ENCODE measurements at places on chromosomes 2 and 18. TPM values are rescaled to one million over a fixed set of nuclear protein-coding genes. Genes with fewer than 3 reads are reported as not detected.
A peak's percentile ranks its signal among the peaks of the same experiment; 100 is the strongest.

The GPBAR1 gene
- 0.25 TPM for total RNA-seq

DNA sequence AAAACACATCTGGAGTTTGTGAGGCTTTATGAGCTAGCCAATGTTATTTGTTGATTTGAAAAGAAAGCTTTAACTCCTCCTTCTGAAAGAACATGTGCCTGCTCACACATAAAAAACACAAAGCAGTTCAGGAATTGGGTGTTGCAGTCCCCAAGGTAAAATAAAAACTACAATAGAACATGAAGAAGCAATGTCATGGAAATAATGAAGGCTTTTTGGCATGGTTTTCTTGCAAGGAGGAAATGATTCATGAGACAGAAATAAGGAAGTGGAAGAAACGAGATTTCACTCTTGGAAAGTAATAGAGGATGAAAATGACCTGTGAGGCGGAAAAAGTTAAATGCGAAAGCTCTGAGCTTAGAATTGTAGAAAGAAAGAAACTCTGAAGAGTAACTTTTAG is 81.1 kb downstream of the TRIB2 start:
- DNase-seq = no peak

GRCh38 chr2:54572262-54572635 is 116.1 kb downstream of the SPTBN1 start:
- DNase-seq = no peak

- DNase-seq = no peak
Observed at GRCh38 chr2:133140620-133141019, 427.6 kb downstream of the NCKAP5 start.

The AGXT gene
- 1.3 TPM for total RNA-seq

GRCh38 chr2:45439788-45440773 is 171.0 kb downstream of the SRBD1 start:
- DNase-seq = peak; percentile 50

The POTEJ gene
- not detected for total RNA-seq

DNA sequence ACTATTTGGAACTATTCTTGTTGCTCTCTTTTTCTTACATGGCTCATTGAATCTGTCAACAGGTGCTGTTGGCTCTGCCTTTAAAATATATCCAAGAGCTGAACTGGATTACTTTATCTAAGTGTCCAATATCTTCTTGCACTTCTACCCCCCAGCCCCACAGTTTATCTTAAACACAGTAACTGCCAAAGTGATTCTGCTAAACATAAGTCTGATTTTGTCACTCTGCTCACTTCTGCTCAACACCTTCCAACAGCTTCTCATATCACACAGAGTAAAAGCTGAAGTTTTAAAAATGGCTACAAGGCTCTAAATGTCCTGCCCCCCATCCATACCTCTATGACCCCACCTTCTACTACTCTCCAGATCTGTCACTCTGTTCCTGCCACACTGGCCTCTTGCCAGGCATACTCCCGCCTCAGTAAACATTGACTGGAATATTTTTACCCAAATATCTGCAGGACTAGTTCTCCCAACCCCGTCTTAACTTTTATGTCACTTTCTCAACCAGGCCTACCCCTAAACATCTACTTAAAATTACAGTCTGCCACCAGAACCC is 130.7 kb downstream of the CCDC148 start:
- DNase-seq = no peak

GRCh38 chr2:100924122-100924519 is 78.0 kb upstream of the RPL31 start:
- DNase-seq = no peak

DNA sequence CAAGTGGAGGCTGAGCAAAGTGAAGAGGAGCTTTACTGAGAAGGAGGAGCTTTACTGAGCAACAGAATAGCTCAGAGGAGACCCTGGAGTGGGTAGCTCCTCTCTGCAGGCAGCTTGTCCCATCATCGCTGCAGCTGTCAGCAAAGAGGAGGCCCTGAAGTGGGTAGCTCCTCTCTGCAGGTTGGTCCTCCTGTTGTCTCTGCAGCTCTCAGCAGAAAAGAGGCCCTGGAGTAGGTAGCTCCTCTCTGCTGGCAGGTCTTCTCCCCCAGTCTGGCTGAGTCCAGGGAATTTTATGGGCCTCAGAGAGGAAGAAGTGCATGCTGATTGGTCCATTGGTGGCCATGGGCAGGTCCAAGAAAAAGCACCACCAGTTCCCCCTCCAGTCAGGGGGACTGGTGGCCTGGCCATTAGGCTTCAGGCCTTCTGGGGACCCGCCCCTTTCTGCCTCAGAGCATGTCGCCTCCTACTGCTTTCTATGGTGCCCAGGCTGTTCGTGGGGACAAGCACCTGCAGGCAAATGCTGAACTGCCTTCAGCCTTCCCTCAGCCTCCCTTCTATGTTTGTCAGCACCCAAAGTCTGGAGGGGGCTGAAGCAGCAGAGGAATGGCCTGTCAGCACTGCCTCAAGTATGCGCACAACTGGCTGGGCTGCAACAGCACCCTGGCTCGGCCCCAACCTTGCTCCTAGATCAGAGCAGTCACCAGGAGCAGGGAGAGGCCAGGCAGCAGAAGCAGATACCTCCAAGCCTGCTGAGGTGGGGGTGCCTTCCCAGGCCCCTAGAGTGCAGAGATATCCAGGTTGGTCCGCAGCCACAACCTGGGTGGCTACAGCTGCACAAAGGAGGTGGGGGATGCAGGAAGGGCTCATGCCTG is 5.9 kb downstream of the ZSCAN30 start:
- DNase-seq = no peak

DNA sequence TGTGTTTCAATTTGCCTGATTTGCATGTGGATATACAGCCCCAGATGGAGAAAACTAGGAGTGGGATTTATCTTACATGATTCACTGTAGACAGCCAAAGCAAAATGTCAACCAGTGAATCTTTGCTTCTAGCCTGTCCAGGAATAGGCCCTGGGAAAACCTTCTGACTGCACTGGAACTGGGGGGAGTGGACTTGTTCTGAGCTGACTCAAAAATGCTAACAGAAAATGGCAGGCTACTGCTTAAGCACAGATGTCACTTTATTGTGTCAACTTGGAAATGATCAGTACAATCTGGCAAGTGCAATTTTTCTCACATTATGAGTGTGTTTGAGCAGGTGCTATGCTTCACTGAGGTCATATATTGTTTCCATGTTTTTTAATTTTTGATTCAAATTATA is 593.7 kb downstream of the NRXN1 start:
- no peak for DNase-seq

The BMP10 gene
- total RNA-seq = 0.08 TPM

The TPO gene
- not detected for total RNA-seq

The SALL3 gene
- total RNA-seq = not detected

DNA sequence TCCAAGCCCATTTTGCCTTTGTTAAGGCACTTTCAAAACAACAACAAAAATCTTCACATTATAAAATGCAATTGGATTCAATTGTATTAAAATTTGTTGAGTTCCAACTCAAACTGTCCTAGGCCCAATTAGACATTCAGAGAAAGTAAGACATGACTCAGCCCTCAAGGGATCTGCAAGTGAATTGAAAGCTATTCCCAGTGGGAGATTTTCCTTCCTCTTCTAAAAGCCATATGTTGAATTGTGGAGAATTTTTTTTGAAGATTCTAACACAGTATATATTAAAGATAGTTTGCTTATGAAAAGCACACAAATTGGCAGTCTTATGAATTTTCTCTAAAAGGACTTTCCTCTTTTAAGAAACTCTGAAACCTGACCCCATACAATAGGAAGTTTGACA is 268.0 kb upstream of the PARD3B start:
- DNase-seq = no peak

GRCh38 chr2:109670556-109671411 is 56.6 kb downstream of the SOWAHC start:
- DNase-seq = no peak

The SGPP2 gene
- total RNA-seq = not detected

DNA sequence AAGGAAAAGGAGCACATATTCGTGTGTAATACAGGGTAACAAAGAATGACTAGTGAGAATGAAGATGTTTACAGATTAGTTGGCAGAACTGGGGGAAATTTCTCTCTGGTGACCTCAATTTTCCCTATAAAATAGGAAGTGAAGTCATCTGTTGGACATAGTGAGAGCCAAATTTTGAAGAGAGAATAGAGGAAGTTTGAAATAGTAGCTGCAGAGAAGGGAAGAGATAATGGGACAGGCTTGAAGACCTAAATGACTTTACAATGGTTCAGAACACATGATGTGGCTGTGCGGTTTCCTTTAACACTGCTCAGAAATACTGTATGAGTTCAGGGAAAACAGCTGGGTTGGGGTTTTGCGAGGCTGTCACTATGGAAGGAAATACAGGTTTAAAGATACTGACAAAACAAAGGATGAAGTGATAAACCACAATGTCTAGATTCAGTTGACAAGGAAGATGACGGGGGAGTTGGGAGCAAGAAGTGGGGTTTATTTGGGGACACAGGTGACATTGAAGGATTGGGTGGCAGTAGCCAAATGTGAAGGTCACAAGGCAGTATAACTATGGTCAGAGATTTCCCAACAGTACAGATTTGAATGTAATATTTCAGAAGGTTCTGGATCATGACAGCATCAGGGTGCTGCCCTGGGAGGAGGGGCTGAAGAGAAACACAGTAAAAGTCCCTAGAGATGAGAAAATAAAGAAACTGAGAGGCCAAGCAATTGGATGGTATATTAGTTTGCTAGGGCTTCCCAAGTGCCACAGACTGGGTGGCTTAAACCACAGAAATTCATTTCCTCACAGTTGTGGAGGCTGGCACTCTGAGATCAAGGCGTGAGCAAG is 82.6 kb upstream of the TANK start:
- DNase-seq = no peak

The CD8A gene
- 0.10 TPM for total RNA-seq

The DSC1 gene
- not detected for total RNA-seq

DNA sequence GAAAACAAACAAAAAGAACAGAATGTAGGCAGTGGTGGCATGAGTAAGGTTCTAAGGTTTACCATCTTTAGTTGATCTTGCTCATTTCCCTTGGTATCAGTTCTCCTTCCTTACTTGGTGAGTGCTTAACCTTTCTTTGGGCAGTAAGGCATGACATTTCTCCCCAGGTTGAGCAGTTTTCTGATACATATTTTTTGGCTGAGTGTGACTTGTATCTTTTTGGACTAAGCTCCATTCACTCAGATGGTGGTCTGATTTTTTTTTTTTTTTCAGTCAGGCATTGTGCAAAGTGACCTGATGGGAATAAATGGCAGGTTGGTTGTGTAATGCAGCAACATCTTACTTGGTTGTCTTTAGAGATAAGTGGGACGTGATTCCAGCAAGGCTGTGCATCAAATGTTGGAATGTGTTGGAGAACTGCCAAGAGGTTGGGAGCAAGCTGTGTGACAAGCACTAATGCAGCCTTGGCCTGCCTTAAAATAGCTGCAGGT is 15.1 kb downstream of the SPTBN1 start:
- DNase-seq = peak; percentile 94

The IGFBP2 gene
- 188 TPM for total RNA-seq

- DNase-seq = no peak
Observed at GRCh38 chr2:160368988-160369930, 124.3 kb downstream of the RBMS1 start.

GRCh38 chr2:162475661-162476060 is 131.7 kb downstream of the GCA start:
- peak; percentile 51 for DNase-seq

DNA sequence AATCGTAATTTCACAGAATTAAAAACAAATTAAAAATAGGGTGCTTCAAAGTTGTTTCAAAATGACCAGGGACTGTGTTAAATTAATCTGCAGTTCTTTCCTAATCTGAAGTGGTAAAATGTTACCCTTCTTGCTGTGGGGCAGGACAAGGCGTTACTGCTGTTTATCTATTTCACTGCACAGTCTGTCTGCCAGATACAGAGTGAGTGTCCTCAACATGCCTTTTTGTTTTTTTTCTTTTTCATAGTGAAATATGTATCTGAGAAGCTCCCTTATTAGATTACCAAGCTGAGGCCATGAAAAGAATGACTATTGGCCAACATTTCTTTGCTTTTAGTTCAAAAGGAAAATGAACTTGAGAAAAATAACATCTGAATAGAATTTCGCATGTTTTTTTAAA is 38.0 kb downstream of the KCTD1 start:
- DNase-seq = no peak

DNA sequence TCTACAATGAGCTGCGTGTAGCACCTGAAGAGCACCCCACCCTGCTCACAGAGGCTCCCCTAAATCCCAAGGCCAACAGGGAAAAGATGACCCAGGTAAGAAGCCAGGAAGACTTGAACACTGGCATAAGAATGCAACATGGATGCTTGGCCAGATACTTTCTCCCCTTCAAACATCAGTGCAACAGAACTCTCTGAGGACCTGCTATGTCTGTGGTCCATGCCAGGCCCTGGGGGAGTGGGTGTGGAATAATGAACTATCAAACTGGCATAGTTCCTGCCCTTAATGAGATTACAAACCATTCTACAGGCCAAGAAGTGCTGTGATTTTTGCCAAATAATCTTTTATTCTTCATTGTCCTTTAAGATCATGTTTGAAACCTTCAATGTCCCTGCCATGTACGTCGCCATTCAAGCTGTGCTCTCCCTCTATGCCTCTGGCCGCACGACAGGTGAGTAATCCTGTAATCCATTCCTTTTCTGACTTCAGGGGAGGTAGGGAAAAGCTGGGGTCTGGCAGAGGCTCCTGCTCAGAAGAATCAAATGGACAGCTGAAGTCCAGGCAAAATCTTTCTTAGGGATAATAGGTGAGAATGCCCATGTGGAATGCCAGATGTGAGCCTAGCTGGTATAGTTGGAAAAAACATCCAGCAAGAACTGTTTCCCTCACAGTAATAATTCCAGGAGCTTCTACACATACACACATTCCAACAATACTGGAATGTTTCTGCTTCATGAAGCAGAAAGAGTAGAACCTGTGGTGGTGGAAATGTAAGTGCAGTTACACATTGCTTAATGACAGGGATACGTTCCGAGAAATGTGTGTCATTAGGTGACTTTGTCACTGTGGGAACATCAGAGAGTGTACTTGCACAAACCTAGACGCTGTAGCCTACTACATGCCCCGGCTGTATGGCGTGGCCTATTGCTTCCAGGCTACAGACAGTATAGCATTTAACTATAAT is 16.2 kb downstream of the ACTG2 start:
- DNase-seq = no peak

- no peak for DNase-seq
Observed at GRCh38 chr2:28252311-28252710, 140.3 kb upstream of the FOSL2 start.

The EPC2 gene
- total RNA-seq = 29.8 TPM

The UPP2 gene
- total RNA-seq = not detected

GRCh38 chr2:23789012-23789411 is 137.9 kb downstream of the ATAD2B start:
- DNase-seq = no peak

- no peak for DNase-seq
Observed at GRCh38 chr18:22405142-22405541, 12.6 kb downstream of the CTAGE1 start.

The ATRAID gene
- total RNA-seq = 172 TPM
